NCI-H1694 treated with DMSO at 0.1 percent for 48 hours (cell line): ENCODE measurements at places on chromosomes 5 and 9.
A peak's percentile ranks its signal among the peaks of the same experiment; 100 is the strongest.

DNA sequence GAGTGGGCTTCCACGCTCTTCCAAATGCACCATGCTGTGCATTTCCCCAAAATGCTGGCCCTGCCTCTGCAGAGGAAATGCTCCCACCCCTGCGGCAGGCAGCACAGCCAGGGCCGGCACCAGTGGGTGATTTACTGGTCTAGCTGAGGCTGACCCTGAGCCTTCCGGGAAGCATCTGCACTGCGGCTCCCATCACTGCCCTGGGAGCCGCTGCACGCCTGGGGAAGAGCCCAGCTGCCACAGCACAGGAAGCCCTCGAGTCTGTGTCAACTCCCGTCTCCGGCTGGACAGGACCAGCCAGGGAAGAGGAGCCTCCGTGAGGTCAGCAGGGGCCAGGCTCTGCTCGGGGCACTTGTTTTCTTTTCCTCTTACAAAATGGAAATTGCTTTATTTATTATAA lies 25.1 kb upstream of the EEIG1 start:
- DNase-seq = no peak

GRCh38 chr9:131116281-131117120 lies 8.9 kb upstream of the NUP214 start:
- no peak for DNase-seq

DNA sequence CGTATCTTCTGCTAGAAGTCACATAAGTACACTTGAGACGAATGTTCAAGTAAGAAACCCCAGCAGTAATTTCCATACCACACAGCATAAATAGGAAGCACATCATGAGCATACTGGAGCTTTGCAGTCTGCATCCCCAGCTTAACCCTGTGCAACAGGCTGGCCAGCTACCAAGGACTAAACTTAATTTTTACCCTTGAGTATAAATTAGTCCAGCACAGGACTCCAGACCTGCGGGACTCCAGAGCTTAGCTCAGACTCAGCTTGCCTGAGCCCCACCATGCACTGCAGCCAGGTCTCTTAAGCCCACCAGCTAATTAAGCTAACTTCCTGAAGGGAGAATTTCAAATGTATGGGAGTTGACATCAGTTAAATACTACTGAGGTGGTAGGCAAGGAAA lies 491.0 kb downstream of the ARHGEF28 start:
- DNase-seq = no peak

DNA sequence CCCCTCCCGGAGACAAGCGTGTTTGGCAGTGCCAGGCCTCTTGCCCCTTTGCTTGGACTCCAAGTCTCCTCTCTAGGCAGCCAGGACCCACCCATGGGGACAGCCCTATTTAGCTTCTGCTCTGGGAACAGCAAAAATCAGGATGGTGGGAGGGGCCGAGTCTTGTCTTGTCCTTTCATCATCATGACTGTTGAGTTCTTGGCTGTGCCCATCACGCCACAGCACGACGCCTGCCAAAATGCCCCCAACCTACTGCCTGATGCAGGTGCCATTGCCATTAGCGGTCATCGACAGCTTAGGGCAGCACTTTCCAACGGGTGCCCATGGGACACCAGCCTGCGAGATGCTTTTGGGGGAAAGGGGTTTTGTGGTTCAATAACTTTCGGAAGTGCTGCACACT lies 18.9 kb downstream of the PLPP7 start:
- DNase-seq = no peak

- no peak for DNase-seq
Observed at GRCh38 chr9:134007150-134007549, 15.0 kb upstream of the VAV2 start.

GRCh38 chr5:154653418-154653763 lies 101.8 kb upstream of the LARP1 start:
- no peak for DNase-seq

GRCh38 chr5:27276119-27276518 lies 237.7 kb upstream of the CDH9 start:
- DNase-seq = no peak

- peak; percentile 58 for DNase-seq
Observed at GRCh38 chr5:96336351-96336985, 96.6 kb downstream of the PCSK1 start.

DNA sequence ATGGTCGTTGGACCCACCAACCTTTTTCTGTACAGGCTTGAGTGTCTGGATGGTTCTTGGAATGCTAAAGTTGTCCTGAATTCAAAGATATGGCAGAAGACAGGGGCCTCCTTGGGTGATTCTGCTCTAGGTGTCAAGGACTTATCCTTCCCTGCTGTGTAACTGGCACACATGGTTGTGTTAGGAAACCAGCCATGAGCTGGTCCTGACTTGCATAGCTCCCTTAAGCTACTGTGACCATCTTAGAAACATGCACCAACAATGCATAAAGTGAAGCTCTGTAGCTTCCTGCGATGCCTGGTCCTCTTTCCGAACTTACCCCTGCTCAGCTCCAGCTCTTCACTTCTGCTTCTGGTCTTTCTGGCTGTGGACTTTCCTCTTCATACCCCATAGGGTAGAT lies 224.6 kb downstream of the TLE4 start:
- no peak for DNase-seq

- no peak for DNase-seq
Observed at GRCh38 chr9:107633406-107633805, 143.8 kb upstream of the KLF4 start.
